ENCODE measurements at places on chromosomes 5 and 9.

- no peak for DNase-seq
These were observed 566.1 kb downstream of the ZNF608 start for GRCh38 chr5:124180299-124180874.

DNA sequence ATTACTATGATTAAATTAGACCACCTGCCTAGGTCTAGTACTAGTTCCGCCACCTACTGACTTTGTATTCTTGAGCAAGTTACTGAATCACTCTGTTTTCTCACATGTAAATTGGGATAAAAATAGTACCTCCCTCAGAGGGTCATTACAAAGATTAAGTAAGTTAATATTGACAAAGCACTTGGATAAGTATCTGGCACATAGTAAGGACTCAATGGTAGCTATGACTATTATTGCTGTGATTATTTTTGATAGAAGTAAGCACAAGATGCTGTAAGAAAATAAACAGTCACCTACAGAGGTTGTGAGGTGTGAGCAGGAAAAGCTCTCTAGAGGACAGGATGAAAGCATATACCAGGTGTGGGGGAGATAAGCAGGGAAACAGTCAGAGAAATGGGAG, 173.1 kb upstream of the PAPPA start:
- DNase-seq: no peak

DNA sequence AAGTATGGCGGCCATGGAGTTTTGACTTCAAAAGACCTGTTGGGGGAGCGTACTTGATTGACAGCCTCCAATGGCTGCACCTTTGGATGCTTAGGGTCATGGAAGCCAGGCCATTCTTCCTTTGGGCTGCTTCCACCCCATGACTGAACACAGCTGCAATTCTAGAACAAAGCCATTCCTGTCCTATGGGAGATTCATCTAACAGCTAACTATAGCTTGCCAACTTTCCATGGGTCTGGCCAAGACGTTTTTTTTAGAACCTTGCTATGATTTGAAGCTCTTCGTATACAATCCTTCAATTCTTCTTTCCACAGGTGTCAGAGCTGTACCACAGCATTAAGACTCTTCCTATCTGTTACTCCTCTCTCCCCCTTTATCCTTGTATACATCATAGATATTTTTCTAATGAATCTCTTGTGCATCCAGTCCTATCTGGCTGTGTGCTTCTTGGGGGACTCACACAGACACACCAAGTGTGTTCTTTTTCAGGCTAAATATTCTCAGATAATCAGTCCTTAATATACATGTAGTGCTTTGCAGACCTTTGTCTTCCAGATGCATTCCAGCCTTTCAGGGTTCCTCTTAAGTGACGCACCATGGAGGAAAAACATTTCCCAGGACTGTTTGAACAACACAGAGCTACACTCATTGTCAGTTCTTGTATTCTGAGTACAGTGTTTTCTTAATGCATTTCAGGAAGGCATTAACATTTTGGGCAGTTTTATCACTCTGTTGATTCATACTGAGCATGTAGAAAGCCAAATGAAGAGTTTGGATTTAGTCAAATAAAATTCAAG, 198.9 kb downstream of the TAF11L14 start:
- DNase-seq: no peak

- DNase-seq: peak; percentile 65
These were observed 5.2 kb downstream of the GFI1B start for GRCh38 chr9:132983491-132984201.

DNA sequence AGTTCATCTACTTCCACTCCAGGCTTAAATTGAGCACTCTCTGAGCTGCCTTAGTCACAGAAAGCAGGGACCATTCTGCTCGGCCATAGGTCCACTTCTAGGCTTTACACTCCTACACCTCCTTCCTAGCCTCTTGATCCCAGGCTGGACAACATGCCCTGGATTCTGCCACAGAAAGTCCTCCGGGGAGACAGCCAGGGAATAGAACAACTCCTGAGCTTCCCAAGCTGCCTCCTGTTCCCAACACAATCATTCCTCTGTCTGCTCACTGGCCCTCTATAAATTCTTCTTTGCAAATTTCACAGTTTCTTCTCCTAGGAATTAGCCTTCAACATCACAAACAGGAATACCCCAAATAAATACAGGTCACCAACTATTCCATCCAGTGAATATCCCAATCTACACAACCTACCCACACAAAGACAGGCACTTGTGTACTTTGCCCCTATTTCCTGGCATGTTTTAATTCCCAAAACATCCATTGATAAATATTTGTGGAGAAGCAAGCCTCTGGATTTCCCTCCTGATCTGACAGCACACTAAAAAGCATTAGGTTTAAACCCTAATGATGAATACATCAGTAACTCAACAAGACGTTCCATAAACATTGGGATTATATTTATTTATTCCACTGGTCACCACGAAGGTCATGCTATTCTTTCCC, 125.5 kb downstream of the ENC1 start:
- DNase-seq: no peak

GRCh38 chr9:111902391-111903139, 6.0 kb downstream of the UGCG start:
- DNase-seq: peak; percentile 18

DNA sequence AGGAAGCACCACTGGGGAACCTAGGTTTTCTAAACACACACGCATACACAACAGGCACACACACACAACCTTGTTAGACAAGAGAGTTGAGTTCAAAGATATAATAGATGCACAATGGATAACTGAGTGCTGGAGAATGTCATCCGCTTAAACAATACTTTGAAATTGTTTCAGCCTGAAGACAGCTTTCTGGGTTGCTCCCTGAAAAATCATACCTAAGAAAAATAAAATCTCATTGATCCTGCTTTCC, 126.1 kb downstream of the TMEM161B start:
- no peak for DNase-seq

DNA sequence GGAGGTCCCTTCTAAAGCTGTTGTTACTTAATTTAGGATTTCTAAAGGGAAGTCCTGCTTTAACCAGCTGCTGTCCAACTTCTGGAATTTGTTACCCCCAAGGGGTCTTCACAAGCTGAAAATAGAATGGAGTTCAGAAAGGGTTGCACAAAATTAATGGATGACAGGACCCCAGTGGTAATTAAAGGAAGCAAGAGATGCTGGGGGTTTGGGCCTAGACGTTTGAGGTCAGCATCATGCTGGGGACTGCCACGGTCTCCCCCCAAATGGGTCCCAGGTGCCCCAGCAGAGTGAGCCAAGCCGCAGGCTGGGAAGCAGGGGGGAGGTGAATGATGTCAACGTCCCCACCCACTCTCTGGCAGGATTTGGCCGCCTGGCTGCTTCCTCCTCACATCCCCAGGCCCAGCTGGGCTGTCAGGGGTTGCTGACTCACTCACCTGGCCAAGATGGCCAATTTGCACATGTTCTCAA, 97.5 kb upstream of the ARAP3 start:
- DNase-seq: no peak

- no peak for DNase-seq
These were observed 72.0 kb upstream of the CKMT2 start for GRCh38 chr5:81161012-81161601.

GRCh38 chr9:99128133-99128406, 23.2 kb downstream of the TGFBR1 start:
- no peak for DNase-seq

DNA sequence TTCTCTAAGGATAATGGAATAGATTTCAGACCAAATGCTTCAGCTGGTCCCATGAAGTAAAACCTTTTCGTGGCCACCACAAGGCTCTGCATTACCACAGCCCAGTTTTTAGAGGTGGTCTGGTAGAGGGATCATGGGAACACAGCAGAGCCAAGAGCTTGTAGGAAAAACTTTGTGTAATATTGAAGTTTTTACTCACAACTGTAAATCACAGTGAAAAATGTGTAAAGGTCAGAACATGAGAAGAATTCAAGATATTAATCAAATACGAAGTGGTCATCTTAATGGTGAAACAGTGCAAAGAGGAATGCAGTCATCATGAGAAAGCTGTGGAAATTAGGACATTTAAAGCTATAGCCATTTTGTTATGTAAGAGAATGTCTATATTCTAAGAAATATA, 197.5 kb downstream of the NPR3 start:
- no peak for DNase-seq

DNA sequence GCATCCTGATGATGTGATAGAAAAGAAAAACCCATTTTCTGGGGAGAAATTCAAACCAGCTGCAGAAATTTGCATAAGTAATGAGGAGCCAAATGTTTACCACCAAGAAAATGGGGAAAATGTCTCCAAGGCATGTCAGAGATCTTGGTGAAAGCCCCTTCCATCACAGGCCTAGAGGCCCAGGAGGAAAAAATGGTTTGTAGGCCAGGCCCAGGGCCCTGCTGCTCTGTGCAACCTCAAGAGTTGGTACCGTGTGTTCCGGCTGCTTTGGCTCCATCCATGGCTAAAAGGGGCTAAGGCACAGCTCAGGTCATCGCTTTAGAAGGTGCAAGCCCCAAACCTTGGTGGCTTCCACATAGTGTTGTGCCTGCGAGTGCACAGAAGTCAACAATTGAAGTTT, 543.1 kb downstream of the ZNF608 start:
- no peak for DNase-seq

DNA sequence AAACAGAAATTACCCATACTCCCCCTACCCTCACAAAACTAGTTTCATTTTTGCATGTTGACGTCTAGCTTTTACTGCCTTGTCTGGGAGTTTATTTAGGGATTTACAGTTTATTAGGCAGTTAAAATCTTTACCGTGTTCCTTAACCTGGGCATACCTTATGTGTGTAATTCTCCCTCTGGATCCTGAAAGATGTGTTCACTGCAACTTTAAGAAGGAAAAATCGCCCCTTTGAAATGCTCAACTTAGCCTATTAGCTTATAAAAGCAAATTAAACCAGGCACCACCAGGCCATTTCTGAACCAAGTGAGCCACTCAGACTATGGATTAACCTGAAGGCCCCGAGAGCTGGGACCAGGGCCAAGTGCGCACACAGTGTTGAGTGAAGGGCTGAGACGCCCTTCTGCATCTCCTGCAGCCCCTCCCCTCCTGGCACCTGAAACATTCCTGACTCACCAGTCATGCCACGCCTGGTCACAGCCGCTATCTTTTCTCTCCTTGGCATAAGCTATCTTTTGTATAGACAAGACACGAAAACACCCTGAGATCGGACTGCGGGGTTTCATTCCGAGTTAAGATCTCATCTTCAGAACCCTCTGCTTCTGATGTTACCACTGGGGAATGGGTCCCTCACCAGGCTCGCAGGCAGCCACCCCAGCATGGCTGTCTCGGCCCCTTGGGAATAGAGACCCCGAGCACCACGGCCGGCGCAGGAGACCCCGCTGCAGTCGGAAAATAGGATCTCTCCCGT, 111.9 kb downstream of the ROR2 start:
- no peak for DNase-seq

- no peak for DNase-seq
These were observed 87.9 kb downstream of the NUDT12 start for GRCh38 chr5:103474677-103475076.

- no peak for DNase-seq
These were observed 6.4 kb upstream of the PAIP1 start for GRCh38 chr5:43563321-43563720.

DNA sequence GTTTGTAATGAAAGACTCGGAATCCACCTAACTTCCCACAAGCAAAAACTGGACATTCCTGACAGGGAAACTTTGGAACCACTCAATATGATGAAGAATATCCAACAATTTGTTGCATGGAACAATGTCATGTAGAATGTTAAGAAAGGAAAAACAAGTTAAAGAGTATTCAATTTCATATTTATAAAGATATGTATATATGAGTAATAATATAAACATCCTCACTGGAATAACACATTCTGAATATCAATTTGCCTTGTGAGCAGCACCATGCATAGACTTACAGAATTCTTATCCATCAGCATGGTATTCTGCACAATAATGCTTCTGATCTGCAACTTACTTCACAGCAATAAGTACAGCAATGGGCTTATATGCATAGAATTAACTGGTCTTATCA, 650.3 kb downstream of the SEMA5A start:
- no peak for DNase-seq

DNA sequence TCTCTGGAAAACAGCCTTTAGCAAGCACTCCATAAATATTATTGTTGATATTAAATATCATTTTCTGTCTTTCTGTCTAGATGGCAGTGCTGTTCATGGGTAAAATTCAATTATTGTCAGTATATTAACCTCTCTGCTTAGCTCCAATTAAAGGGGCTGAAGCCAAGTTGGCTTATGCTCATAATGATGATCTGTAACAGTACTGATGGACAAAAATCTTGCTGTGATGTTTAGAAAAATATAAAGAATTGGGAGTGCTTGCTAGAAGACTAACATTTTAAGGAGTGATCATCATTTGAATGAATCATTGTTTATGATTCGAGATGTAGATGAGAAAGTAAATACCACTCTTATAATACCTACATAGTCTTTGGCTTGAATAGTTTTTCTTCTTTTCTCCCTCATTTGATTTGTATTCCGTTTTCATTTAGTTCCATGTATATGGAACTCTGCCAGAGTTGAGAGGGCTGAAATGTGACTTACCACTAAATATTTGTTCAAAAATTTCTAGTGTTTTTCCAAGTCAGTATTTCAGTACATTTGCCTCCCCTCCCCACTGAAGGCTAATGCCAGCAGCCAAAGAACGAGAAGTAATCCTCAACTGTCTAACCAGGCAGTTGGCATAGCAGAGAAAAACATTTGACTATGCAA, 538.3 kb downstream of the CSNK1G3 start:
- no peak for DNase-seq

DNA sequence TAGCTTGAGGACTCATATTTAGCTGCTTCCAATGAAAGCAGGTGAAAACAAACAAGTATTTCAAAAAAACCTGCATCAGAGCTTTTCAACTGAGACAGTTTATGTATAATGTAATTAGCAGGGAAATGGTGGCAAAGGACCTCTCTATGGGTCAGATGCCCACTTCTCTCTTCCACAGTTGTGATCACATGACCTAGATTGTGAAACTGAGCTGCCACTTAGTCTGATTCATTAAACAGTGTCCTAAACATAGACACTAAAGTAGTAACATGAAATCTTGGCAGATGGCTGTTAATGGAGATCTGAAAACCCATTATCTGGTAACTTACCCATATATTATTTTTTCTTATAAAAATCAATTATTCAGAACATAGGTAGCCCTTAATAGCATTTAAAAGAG, 663.6 kb upstream of the RIOK2 start:
- no peak for DNase-seq

- no peak for DNase-seq
These were observed 1035.3 kb downstream of the CDH12 start for GRCh38 chr5:21817668-21818369.

DNA sequence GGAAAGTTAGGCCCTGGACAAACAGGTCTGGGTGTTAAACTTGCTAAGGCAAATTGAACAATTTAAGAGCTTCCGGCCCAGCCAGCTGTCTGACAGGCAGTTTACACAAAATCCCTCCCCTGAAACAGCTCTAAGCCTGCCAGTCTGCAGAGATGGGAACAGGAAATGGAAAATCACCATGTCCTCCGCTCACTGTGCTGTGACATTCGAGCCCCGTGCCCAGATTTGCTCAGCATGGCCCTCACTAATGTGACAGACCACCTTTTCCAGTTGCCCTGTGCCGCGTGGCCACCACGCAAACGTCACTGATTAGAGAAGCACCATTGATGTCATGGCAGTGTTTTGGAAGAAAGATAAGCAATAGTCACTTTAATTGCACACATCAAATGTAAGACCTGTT, 41.0 kb downstream of the CCNJL start:
- no peak for DNase-seq

GRCh38 chr9:126531591-126531990, 82.1 kb upstream of the LMX1B start:
- DNase-seq: no peak

All from hematopoietic multipotent progenitor cell treated with erythropoietin and hydrocortisone succinate and interleukin-3 and kit ligand, for 17 days (in vitro differentiated cells).